ENCODE measurements at places on chromosomes 6 and 20.

GRCh38 chr6:141977782-141978181 is 154.9 kb upstream of the GJE1 start:
- no peak for DNase-seq

GRCh38 chr6:151015101-151015700 is 149.7 kb downstream of the MTHFD1L start:
- no peak for DNase-seq

- DNase-seq: no peak
These were observed 40.7 kb downstream of the PREX1 start for GRCh38 chr20:48786951-48787705.

GRCh38 chr6:105184921-105185320 is 5.1 kb upstream of the POPDC3 start:
- no peak for DNase-seq

- DNase-seq: no peak
These were observed 682 bp upstream of the SLA2 start for GRCh38 chr20:36646678-36647077.

DNA sequence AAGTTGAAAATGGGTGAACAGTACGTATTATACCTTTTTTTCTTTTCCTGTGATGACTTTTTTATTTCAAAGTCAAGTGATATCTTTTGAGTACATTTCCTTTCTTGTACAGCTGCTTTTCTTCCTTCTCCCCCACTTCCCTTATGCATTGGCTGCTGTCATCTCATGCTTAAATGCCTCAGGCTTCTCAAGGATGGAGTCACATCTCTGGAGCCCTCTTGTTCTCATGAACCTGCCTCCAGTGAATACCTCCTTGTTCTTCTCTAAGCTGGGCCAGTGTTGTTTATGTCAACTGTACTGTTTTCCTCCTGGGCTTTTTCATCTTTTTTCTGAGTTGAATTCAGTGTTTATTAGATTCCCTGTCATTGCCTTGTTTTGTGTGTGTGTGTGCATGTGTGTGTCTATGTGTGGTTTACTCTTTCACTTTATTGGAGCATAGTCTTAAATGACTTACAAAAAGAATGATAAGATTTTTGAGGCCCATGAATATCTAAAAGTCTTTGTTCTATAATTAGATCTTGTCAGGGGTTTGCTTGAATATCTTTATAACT is 23.6 kb downstream of the STXBP5 start:
- no peak for DNase-seq

GRCh38 chr6:148855744-148856143 is 108.9 kb downstream of the UST start:
- no peak for DNase-seq

- DNase-seq: no peak
These were observed 14.1 kb downstream of the AIG1 start for GRCh38 chr6:143074670-143075318.

- DNase-seq: no peak
These were observed 81.0 kb downstream of the HIVEP2 start for GRCh38 chr6:142863981-142864380.

DNA sequence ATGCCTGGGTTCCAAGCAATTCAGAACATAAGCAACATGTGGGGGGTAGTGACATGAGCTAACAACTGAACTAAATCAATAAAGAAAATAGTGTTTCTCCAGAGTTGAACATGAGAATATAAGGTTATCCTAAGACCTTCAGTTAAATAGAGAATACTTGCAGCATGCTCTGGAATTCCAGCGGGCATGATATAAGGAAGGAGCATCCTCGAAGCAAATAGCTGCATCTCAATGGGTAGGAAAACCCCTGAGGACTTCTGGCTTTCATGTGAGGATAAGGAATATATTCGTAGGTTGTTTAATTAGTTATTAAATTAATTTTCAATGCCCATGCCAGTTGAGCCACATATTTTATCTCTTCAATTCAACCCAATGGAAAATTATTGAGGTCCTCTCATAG is 631.2 kb upstream of the EPHA7 start:
- no peak for DNase-seq

DNA sequence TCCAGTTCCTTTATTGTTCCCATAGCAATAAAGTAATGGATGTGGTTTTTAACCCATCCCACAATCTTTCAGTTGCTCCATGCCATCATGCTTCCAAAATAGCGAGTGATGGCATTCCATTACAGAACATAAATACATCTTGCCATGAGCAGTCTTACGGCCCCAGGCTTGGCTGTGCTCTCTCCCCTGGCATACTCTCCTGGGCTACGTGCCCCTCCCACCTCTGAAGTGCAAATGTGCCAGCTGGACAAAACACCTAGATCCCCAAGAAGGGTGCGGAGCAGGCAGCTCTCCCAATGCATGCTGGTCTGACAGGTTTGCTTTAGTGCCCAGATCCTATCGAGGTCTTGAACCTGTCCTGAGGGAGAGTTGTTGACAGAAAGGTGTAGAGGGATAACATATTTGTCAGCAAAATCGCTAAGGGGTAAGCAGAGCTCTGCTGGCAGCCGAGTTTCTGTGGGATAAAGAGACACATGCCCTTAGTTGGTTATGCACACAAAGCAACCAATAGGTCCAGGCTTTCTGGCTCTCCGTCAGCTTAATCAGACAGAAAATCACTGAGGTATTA is 43.9 kb upstream of the PAX1 start:
- DNase-seq: no peak

DNA sequence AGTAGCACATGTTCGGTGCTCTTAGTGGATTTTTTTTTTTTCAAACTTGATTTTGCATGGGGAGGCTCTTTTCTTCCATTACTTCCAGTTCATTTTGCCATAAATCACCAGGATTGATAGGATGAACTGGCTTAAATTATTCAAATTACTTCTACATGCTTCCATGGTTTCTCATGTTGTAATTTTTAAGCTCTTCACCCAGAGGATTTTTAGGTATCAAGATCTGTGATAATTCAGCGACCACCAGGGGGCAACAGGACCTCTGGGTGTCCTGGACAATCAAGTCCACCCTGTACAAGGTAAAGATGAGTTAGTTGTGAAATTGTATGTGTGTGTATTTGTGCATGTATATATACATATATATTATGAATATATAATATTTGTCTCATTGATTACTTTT is 4.2 kb upstream of the EPHA7 start:
- no peak for DNase-seq

GRCh38 chr6:27830212-27830599 is 82.0 kb downstream of the OR2B2 start:
- no peak for DNase-seq

DNA sequence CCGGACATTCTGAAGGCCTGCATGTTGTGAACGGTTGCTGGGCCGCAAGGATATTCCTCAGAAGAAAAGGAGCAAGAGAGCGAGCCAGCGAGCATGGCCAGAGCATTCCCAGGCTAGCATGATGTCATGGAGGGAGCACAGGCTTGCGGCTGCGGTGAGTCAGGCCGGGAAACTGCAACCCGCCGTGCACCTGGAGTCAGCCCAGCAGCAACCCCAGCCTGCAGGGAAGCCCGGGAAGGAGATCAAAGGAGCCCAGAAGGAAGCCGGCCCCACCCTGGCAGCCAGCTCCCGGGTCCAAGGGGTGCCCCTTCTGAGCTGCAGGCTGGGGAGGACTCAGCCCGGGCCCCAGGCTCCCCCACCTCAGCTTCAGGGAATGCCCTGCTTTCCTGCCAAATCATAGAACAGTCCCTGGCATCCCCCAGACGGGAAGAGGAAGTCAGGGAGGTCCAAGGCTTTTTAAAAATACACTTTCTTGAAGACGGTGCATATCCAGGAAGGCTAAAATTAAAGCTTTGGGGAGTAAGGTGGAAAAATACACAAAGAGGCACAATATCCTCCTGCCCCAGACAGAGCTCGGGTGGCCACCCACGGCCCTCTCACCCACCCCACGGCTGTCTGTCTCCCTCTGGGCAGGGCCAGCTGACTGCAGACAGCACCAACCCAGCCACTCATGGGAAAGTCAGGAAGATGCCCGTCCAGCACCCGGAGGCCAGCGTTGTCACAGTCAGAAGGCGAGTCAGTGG is 53.7 kb downstream of the BMP7 start:
- no peak for DNase-seq

DNA sequence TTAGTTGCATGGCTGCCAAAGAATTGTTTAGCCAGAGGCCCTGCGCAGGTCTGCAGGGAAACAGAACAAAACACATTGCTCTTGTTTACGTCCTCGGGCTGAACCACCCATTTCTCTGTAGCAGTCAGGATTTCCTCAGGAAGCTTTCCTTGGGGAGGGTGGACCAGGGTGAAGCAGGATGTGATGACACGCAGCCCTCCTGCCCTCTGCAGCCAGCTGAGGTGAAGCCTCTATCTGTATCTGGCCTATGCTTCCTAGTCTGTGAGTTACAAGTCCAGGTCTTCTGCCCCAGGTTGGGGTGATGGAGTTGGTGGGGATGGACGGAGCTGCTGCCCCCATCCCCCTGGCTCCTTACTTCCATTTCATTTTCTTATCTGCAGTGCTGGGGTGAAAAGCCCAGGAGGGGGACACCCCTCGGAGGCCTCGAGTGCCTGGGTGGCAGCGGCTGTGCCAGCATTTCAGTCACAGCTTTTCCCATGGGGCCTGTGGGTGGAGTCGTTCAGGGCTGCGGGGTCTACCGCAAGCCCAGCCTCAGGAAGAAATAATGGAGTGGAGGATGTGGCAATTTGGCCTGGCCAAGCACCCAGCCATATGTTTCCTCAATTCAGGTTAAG is 24.9 kb downstream of the SASH1 start:
- DNase-seq: no peak

GRCh38 chr6:81940451-81940985 is 188.0 kb upstream of the TENT5A start:
- no peak for DNase-seq

All from activated CD8-positive, alpha-beta memory T cell treated with anti-CD3 and anti-CD28 coated beads, Interleukin-2, amount 50 U/mL, for 4 hours (primary cell).